ENCODE measurements at places on chromosomes 3 and 15.

DNA sequence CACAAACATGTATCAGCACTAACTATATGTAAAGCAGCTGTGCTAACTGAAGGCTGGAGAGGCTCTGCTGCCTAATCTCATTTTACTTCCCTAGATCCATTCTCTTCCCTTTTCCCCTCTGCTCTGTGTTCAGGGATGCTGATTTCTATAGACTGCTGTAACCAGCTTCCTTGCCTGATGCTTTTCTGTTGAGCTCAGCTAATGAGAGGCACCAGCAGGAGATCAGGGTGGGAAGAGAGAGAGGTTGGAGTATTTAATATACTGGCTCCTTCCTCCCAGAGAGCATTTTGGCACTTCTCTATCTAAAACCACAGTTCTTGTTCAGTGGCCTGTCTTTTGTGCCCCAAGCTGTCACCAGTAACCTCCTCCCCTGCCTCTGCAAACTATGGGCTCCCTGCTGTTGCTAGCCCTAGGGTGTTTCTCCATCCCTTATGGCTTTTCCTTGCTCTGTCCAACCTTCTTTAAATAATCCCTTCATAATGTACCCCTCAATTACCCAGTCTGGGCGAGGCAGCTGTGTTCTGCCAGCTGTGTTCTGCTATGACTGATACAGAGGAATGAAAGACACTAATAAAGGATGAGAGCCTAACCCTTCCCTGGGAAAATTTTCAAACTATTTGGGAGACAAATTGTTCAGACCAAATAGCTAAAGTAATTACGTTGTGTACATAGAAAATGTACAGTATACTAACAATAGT is 69.5 kb downstream of the CADPS start:
- no peak for DNase-seq

- DNase-seq = no peak
Measured at GRCh38 chr3:122395582-122395981, 11.6 kb downstream of the FAM162A start.

- DNase-seq = no peak
Measured at GRCh38 chr3:143040261-143040879, 39.0 kb downstream of the U2SURP start.

- no peak for DNase-seq
Measured at GRCh38 chr3:102536456-102536855, 101.6 kb downstream of the ZPLD1 start.

- DNase-seq = no peak
Measured at GRCh38 chr3:62277986-62278385, 95.4 kb downstream of the FEZF2 start.

DNA sequence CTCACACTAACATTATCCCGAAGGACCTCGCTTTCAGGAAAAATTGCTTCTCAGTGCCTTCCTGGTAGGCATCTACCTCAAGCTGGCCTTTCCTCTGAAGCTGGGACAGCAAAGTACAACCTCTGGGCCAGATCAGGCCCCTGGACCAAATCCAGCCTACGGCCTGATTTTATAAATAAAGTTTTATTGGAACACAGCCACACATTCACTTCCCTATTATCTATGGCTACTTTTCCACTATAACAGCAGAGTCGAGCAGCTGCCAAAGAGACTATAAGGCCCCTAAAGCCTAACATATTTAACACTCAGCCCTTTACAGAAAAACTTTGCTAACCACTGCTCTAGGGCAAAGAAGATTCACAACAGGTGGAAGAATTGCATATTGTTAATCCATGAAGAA is 554.3 kb downstream of the NTRK3 start:
- DNase-seq = no peak

DNA sequence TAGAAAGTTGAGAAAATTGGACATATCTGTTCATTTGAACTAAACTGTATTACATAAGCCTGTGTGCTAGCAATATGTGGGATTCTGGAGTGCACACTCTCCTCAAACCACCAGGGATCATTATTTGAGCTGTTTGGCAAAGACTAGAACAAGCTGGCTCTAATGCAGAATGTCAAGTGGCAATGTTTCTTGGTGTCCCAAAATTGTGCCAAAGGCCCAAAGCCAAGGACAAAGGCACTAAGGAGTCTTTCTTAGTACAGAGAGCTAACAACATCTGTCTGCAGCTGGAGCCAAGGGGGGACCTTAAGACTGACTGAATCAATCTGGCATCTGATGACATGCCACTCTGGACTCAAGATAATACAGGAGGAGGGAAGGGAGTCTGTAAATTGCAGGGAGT is 76.7 kb upstream of the STRIT1 start:
- DNase-seq = no peak

DNA sequence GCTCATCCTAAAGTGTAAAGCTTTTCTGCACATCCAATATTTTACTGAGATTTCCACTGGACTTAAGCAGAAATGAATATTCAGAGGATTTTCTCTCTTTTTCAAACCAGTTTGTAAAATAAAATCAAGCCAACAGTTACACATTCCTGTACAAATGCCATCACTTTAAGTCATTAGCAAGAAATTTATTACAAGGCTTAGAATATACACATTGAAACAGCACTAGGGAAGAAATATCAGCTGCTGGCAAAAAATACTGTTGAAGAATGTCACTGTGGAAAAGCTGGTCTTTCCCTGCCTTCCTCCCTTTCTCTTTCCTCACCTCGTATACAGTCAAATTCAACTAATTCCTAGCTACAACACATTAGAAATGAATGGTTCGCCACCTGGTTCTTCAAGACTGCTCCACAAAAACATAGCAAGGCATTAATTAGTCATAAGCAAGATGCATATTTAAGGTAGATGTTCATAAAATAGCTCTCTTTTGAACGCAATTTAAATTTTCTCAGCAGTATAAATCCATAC is 21.3 kb downstream of the PLOD2 start:
- no peak for DNase-seq

- DNase-seq = no peak
Measured at GRCh38 chr3:145854499-145854898, 306.5 kb downstream of the PLOD2 start.

DNA sequence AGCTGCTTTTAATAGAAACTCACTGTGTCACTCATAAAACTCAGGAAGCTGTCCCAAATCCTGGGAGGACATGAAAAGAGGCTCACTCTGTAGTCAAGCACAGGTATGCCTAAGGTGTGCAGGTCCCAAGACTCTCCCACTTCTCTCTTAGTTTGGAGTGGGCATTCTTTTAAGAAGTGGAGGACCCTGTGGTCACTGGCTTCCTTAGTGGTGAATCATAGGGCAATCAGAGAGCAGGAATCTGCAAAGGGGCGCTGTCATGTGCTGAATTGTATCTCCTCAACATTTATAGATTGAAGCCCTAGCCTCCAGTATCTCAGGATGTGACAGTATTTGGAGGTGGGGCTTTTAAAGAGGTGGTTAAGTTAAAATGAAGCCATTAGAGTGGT is 47.2 kb upstream of the ZBTB38 start:
- no peak for DNase-seq

- no peak for DNase-seq
Measured at GRCh38 chr3:127074900-127075360, 92.0 kb downstream of the PLXNA1 start.

DNA sequence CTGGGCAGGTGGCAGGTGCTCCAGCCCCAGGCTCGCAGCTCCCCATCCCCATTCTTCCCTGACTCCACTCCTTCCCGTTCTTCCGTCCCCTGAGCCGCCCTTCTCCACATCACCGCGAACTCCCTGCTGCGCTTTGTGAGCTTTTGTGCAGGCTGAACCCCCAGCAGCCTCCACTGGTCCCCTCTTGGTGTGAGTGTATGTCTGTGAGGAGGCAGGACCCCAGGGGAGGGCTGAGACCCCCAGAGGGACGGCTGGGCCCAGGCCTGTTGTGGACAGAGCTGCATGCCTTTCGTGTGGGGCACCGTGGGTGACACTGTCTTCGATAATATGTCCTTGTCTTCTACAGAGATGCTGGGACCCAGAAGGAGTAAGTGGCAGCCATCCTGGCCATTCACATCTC is 7.3 kb upstream of the ITIH3 start:
- DNase-seq = no peak

DNA sequence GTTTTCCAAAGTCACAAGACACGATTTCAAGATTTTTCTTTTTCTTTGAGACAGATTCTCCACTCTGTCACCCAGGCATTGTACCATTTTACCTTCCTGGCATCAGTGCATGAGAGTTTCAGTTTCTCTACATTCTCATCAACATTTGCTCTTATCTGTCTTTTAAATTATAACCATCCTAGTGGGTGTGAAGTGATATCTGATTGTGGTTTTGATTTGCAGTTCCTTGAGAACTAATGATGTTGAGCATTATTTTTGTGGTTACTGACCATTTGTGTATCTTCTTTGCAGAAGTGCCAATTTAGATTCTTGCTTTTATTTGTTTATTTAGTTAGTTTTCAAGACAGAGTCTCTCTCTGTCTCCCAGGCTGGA is 41.2 kb downstream of the ADIPOQ start:
- DNase-seq = no peak

GRCh38 chr3:12750223-12750622 is 8.8 kb downstream of the TMEM40 start:
- DNase-seq = no peak

- DNase-seq = no peak
Measured at GRCh38 chr3:18758047-18758704, 333.0 kb upstream of the SATB1 start.

DNA sequence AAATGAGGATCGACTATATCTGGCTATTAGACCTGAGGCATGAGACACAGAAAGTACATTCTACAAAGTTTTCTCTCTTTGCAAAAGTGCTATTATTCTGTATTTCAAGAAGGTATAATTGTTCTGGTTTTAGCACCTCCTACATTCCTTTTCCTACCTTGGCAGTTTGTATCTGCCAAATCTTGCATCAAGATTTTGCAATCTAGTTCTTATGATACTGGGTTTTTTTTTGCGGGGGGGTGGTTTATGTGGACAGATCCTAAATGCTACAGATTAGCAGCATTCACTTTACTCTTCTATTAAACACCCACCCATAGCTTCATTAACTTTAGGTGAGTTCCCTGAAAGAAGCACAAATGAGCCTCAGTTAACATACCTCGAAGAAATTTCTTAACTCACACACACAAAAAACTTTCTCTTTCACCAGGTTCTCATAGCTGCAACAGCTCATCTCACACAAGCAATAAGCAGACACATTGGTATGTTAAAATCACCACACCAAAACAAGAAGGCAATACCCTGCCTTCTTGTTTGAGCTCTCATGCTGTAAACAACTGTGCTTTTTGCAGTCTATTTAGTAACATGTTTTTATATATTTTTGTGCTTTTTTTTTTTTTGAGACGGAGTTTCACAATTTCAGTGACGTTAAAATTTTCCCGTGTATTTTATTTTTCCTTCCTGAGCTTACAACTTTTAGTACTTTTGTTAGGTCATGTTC is 73.0 kb upstream of the VGLL4 start:
- no peak for DNase-seq

GRCh38 chr15:33864360-33865075 is 103.8 kb upstream of the CHRM5 start:
- DNase-seq = no peak

DNA sequence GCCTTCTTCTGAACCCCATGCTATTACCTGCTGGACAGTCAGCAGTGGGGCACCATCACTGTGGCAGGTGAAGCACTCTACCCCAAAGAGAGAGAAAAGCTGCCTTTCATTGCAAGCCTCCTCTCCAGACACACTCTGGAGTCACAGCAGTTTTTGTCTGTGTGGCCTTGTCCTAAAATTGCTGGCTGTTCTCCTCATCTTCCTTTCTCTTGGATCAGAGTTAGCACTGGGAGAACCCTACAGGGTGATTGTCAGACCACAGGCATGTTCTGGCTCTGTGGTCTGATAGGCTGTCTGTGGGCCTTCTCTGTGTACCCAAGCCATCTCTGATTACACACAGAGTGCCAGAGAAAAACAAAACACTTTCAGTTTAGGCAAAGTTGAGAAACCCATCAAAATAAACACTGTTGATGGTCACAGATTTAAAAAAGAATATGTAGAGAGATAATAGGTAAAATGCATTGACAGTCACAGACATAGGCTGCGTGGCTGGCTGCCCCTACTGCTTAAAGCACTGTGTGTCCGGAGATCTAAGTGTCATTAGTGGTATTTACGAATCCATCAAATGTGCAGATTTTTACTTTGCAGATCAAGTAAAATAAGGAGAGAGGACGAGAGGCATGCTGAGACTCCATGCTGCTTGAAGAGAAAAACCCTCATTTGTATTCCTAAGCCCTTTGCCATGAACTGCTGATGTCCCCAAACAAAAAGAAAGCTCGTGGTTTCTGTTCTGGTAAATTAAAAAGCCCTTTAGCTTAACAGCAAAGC is 689.9 kb downstream of the TUSC7 start:
- DNase-seq = no peak

DNA sequence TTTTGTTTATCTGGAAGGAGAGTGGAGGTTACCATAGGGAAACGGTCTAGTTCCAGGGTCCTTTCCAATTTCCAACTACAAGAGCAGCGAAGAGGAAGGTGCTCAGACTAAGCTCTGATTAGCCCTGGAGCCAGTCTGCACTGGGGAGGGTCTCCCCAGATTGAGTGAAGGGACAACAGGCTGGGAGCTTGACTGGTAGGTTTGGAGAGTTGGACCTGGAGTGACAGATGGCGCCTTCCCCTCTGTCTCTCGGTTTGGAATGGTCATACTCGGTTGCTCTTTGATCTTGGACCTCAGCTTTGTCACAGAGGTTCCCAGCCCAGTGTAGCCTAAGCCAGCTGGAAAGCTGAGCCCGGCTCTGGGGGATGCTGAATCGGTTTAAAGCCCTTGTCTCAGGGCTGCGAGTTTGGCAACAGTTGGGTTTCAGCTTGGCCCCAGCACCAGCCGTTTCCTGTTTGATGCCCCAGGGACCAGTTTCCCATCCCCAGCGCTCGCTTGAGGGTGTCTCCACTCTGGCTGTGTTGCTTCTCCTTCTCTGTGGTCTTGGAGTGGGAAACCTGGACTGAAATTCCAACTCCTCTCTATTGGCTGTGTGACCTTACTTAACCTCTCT is 53.1 kb upstream of the ULK4 start:
- no peak for DNase-seq

- DNase-seq = no peak
Measured at GRCh38 chr15:66292571-66293418, 573 bp upstream of the DIS3L start.

- no peak for DNase-seq
Measured at GRCh38 chr3:58355179-58355578, 22.5 kb downstream of the PXK start.
